ENCODE measurements at places on chromosomes 6 and 20.
A peak's percentile ranks its signal among the peaks of the same experiment; 100 is the strongest.

GRCh38 chr6:87623248-87623647 lies 33.3 kb downstream of the ORC3 start:
- DNase-seq: peak; percentile 8

DNA sequence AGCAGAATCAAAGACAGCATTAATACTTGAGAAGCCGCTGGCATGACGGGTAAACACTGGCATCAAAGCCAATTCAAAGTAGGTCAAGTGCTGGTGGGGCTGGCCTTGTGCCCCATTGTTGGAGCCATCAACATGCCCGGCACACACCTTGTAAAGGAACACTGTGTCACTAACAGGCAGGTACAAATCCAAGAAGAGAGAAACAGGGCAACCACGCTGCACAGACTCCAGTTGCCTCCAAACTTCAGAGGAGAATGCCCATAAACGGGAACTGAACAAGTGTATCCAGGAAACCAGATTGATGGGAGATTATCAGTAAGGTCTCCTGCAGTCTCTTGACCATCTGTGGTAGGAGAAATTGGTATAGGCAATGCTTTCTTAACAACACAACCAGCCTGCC lies 127.0 kb upstream of the STXBP5 start:
- DNase-seq: no peak

DNA sequence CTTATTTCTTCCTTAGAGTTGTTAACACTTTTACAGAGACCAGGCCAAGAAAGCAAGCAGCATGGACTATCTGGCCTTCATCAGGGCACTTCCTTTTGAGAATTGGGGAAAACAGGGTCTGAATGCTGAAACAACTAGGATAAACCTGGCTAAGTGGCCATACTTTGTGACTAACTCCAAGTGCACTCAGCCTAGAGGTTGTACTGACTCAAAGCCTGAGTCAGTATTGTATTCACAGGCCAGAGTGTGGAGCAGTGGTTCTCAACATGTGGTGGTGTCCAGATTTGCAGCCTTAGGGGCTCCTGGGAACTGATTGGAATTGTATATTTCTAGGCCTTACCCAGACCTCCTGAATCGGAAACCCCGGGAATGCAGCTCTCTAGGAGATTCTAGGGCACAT lies 20.1 kb downstream of the SEC23B start:
- DNase-seq: no peak

DNA sequence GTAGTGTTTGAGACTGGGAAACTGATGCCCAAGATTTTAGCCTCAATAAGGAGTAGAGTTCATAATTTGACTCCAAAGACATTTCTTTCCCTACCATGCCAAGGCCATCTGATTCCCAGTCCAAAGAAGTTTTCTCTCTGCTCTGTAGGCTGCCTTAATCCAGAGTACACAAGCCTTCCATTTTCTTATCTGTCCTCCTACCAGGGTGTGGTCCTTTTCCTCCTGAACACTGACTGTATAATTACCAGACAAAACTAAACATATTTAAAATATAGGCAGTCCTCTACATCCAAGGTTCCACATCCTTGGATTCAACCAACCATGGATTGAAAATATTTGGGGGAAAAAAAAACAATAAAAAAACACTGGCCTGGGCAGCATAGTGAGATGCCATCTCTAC lies 108.4 kb downstream of the SLC16A10 start:
- no peak for DNase-seq

DNA sequence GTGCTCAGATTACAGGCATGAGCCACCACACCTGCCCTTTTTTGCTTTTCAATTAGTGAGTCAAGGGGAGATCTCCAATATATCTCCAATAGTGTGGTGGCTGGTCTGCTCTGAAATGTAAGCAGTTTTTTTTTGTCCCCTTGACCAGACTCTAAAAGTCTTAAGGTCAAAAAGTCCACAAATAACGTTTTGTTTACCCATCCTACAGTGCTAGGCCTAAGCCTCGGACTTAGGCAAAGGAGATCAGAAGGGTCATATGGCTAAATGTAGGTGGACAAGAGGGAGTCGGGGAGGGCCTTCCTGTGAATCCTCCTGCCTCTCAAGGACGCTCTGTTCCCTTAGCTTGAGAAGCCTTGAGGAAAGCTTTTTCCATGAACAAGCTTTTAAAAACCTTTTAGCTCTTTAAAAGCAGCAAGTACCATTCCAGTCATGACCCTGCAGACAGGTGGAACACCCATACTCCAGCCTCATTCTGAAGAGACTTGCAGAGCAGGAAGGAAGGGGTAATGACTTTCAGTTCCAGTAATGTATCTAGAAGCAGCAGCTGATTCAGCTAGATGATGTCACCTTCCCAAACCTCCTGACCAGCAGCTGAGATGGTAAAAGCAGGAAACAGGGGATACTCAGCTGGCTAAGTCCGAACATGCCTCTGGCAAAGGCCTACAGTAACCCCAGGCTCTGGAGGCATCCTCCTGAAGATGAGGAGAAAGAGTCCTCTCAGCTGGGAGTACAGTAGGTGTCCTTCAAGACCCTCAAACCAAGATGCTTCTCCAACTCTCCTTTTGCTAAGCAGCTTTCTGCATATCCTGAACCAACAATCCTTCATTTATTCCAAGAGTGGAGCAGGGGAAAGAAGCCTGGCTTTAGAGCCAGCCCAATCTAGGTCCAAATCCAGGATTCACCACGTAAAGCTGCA lies 23.6 kb downstream of the BCL2L1 start:
- peak; percentile 99 for DNase-seq

GRCh38 chr20:11214256-11214840 lies 540.5 kb upstream of the JAG1 start:
- no peak for DNase-seq

- DNase-seq: peak; percentile 50
Observed at GRCh38 chr6:142297996-142298753, 3.6 kb upstream of the ADGRG6 start.

- DNase-seq: peak; percentile 39
Observed at GRCh38 chr20:61673152-61673847, 392.4 kb downstream of the TAF4 start.

- no peak for DNase-seq
Observed at GRCh38 chr6:131054392-131055250, 8.4 kb downstream of the EPB41L2 start.

DNA sequence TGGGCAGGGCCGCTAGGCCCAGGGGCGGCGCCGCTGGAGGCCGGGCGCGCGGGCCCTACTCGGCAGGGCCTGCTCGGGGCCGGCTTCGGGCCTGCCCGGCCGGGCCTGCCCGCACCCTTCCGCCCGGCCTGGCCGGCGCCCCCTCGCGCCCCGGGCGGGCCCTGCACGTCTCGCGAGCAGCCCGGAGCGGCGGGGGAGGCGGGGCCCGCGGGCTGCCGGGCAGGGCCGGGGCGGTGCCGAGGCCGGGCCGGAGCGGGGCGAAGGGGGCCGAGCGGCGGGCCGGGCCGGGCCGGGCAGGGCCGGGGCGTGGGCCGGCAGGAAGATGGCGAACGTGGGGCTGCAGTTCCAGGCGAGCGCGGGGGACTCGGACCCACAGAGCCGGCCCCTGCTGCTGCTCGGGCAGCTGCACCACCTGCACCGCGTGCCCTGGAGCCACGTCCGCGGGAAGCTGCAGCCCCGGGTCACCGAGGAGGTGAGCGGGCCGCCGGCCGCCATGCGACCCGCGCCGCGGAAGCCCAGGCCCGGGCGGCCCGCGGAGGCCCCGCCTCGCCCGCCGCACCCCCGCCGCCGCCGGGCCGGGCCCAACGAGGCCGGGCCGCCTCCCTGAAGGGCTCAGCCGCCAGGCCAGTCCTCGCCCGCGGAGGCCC lies at the start of gene NPEPL1:
TSS of gene NPEPL1 (plus strand) at position 222 of the 647 bp plus-strand sequence. CDS start at position 323, 101 bp downstream.
- peak; percentile 78 for DNase-seq

- DNase-seq: no peak
Observed at GRCh38 chr20:64024141-64024990, 11.6 kb upstream of the C20orf204 start.

- no peak for DNase-seq
Observed at GRCh38 chr6:40280231-40280630, 306.9 kb downstream of the LRFN2 start.

DNA sequence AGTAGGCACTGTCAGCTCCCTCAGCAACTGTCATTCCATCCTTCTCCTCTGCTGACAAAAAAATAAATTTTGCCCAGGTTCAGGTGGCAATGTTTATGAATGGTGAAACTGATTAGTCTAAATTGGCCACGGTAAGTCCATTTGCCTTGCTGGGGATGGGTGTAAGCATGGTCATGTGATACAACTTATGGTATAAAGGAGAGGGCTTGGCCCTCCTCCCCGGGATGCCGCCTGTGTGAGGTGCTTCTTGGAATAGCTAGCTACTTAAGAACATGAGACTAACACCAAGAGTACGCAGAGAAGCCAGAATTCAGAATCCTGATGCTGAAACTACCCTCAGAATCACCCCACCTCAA lies 94.4 kb upstream of the MAP7 start:
- DNase-seq: no peak

GRCh38 chr6:84089081-84089480 lies 55.5 kb downstream of the MRAP2 start:
- no peak for DNase-seq

DNA sequence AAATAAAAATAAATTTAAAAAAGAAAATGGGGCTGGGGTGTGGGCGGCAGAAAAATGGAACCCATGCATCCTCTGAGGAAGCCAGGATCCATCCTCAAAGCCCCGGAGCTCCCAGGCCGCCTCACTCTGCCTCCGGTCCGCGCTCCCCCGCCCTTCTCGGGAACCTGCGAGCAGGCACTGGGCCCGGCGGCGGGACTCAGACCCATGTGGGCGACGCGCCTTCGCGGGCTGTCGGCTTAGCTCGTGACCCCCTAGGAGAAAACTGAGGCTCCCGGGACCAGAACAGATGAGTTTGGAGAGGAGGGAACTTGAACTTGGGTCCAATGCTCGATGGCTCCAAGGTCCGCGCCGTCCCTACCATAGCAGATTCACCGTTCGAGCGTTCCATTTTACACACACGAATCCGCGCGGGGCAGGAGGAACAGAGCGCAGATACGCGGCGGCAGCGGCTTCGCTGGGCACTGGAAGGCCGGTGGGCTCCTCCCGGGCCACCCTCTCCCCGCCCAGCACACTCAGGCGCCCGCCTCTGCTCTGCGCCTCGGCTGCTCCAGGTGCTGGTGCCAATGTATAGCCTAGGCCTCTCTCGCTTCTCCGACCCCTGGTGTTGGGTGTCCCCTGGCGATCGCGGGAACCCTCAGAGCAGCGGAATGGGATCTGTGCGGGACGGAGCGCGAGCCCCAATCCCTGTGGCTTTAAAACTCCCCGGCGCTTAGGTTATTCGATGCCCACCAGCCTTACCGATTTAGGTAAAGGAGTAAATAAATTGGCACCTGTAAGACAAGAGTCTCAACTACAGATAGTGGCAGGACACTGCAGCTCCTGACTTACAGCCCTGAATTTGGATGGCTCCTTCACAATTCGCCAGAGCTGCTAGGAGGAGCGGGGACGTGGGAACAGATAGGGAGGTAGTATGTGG lies 39.2 kb downstream of the DPPA5 start:
- no peak for DNase-seq

DNA sequence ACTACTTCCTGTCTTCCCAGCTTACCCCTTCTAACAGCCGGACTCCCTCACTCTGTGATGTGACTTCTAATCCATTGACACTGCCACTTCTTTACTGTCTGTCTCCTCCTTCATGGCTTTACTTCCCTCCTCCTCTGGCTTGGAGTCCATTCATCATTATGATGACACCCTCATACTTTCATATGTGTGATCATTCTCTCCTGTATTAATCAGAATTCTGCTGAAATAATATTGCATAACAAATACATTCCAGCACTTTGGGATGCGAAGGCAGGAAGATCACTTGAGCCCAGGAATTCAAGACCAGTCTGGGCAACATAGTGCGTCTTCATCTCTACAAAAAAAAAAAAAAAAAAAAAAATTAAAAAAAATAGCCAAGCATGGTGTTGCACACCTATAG lies 147.9 kb upstream of the BTBD3 start:
- DNase-seq: no peak

DNA sequence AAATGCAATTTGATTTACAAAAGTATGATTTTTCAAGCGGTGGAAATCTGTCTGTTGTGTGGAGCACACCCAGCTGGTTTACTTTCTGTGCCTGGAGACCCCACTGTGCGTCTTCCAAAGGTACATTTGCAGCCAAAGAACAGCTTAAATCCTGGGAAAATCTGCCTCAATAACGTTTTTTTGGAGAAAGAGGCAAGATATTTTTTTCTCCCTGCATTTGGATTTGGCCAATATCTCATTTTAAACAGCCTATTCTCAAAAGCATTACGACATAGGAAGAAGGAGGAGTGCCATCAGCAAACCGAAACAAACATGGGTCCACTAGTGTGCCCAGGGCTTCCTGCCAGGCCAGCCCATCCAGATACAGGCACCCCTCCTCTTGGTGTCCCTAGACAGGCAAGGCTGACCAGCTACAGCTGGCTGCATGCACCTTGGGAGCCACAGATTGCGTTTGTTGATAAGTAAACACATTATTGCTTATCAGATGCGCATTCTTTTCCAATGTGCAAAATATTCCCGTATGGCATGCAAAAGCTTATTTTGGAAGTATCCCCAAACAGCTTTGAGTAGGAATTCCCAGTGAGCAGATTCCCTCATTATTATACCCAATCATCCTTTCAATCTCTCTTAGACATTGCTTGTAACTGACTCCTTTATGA lies 184.5 kb upstream of the MARCKS start:
- no peak for DNase-seq

DNA sequence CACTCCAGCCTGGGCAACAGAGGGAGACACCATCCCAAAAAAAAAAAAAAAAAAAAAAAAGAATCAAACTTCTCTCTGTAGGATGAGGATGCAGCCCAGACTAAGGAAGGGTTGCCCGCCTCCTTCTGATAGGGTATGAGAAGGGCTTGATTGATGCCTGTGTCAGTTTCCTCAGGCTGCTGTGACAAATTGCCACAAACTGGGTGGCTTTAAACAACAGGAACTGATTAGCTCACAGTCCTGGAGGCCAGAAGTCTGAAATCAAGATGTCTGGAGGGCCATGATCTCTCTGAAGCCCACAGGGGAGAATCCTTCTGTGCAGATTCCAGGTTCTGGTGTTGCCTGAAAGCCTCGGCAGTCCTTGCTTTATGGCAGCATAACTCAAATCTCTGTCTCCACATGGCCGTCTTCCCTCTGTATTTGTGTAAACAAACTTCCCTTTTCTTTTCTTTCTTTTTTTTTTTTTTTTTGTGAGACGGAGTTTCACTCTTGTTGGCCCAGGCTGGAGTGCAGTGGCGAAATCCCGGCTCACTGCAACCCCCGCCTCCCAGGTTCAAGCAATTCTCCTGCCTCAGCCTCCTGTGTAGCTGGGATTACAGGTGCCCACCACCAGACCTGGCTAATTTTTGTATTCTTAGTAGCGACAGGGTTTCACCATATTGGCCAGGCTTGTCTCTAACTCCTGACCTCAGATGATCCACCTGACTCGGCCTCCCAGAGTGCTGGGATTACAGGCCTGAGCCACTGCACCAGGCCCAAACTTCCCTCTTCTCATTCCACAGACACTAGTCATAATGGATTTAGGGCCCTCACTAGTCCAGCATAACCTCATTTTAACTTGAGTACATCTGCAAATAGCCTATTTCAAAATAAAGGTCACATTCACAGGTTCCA lies 11.2 kb upstream of the CDK19 start:
- no peak for DNase-seq

DNA sequence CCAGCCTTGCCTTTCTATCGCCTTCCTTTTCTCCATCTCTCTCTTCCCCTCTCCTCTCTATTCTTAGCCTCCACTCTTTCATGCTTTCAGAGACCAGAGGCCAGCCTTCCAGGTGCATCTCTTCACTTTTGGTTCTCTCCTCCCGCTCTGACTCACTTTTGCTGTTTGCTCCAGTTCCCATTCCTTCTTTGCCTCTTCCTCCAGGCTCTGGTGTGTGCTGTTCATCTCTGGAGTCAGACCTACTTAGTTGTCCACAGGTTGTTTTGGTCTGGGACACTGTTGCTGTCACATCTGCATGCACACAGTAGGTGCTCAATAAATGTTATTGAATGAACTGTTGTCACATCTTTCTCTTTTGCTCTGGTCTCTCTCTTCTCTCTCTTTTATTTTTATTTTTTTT lies 1.6 kb upstream of the CDH22 start:
- DNase-seq: no peak
